ENCODE measurements at places on chromosomes 5 and 9.

DNA sequence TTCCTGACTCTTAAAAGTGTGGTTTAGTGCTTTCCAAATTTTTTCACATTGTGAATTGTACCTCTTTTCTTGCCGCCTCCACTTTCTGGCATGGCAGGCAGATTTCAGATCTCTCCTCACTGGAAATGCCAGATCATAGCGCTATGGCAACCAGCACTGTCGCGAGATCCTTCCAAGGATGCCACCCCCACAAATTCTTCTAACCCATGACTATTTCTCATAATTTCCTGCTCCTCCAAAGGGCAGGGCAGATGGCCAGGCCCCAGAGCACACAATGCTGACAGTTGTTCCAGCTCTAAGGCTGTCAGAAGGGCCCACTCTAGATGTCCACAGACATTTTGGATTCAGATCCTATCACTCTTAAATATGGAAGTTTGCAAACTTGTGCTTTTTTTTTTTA, 446.2 kb upstream of the RIOK2 start:
- DNase-seq: peak; percentile 51

DNA sequence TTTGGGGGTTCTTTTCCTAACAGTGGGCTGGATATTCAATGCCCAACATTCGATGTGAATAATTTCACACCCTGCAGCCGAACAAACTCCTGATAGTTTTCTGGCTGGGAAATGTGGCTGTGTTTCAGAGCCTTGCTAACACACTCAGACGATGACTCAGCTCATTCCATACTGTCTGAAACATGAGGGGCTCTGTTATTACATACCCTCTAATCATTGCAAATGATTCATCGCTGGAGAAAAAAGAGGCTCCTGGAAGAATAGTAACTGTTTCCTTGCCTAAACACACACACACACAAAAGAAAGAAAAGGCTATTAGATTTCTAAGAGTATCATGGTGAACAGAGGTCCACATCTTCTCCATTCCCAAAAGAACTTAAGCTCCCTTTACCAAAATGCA, 75.8 kb downstream of the OXCT1 start:
- peak; percentile 96 for DNase-seq

DNA sequence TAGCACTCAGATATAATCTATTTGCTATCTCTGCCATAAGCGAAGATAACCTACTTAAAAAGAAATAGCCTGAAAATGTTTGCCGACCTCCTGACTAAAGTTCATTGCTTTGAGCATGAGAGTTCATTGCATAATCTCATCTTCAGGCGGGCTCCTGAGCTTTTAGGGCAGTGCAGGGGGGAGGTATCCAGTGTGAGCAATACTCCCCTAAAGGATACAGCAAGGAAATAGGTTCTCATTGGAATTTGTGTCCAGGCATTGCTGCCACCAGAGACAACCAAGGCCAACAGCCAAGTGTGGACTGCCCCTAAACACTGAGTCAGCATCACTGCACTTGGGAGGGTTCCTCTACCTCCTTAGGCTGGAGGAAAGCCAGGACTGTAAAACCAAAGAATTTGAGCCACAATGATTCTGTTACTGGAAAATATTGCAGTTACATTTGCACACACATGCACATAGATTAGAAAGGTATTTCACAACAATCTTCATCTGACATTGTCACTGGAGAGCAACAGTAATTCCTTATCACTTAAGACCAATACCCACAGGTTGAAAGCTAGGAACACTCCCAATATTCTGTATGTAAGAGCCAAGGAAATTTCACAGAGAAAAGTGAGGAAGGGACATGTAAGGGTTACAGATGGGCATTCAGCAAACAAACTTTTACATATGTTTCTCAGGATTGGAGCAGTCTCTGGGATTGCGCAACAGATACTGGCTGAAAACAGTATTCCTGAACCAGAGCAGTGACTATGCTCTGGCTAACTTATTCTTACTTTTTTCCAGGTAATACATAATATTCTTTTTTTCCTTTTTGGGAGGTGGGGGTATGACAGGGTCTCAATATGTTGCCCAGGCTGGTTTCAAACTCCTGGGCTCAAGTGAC, 98.6 kb upstream of the TLE1 start:
- DNase-seq: peak; percentile 94

- DNase-seq: no peak
Measured at GRCh38 chr5:174428895-174429294, 295.5 kb upstream of the MSX2 start.

DNA sequence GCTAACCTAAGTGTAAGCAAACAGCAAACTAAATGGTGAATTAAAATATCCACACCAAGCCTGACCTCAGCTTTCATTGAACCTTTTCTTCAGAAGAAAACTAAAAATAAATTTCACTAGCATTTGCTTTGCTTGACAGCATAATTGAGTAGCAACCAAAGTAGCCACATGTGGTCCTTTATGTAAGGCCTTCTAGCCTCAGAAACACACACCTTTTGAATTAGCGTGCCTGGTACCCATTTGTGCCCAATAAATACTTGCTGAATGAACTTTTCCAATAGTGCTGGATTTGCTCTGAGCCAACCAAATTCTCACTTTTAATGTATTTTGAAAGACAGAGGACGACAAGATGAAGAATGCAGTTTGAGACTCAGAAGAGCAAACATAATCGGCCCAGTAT, 2.1 kb upstream of the NIPBL start:
- DNase-seq: peak; percentile 20

GRCh38 chr9:5665059-5665458, 36.2 kb downstream of the RIC1 start:
- DNase-seq: peak; percentile 41

- no peak for DNase-seq
Measured at GRCh38 chr9:93807166-93808074, 147.7 kb downstream of the BARX1 start.
